ENCODE measurements at places on chromosomes 6 and 20.

DNA sequence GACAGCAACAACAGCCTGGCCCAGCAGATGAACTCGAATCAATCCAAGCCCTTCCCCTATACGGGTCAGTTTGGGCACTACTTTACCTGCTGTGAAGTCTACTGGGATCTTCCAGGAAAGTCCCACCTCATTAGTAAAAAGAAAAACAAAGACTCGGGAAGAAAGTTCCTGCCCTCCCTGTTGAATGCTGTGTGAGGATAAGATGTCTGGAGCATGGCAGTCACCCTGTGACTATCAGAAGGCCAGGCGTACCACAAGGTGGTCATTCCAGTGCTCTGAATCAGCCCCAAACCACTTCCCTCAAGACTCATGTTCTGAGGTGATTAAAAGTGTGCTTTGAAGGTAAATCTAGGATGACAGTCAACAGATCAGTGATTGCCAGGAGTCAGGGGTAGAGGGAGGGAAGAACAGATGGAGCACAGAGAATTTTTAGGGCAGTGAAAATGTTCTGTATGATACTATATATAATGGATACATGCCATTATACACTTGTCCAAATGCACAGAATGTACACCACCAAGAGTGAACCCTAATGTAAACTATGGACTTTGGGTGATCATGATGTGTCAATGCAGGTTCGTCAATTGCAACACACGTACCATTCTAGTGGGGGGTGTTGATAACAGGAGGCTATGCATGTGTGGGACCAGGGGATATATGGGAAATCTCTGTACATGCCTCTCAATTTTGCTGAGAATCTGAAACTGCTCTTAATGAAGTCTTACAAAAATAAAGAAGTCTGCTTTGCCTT is 14.7 kb downstream of the FKBP1A start:
- DNase-seq = no peak

DNA sequence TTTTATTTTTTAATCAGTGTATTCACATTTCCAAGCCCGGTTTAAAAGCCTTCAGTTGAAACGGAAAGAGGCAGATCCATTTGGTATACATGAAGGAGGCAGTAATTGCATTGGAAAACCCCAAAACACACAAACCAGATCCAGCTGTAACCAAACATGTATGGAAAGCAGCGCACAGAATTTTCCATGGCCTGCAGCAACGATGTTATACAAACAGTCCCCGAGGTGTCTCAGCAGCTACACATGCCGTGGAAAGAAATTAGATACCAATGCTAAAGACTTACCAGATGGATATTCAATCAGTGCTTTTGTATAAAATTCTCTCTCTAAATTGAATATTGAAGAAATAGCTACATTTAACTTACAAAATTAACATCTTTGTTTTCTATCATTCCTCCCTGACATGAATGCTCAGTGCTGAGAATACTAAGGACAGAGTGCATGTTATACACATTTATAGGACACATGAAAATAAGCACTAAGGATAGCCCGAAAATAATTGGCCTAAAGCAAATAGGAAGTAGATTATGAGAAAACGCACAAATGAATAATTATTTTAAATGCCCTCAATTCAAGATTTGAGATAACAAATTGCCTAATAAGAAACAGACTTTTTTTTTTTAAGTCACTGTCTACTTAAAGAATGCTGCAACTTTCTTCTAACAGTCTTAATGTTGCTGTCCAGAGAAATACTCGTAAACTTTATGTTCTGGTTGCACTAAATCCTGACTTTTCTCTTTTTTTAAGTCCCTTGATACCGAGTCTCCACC is 713.1 kb downstream of the HDGFL1 start:
- no peak for DNase-seq

- no peak for DNase-seq
Measured at GRCh38 chr20:56974499-56975250, 291.8 kb downstream of the BMP7 start.

- DNase-seq = no peak
Measured at GRCh38 chr6:162408826-162409535, 318.6 kb downstream of the PRKN start.

- DNase-seq = no peak
Measured at GRCh38 chr6:98498866-98499265, 335.5 kb upstream of the POU3F2 start.

DNA sequence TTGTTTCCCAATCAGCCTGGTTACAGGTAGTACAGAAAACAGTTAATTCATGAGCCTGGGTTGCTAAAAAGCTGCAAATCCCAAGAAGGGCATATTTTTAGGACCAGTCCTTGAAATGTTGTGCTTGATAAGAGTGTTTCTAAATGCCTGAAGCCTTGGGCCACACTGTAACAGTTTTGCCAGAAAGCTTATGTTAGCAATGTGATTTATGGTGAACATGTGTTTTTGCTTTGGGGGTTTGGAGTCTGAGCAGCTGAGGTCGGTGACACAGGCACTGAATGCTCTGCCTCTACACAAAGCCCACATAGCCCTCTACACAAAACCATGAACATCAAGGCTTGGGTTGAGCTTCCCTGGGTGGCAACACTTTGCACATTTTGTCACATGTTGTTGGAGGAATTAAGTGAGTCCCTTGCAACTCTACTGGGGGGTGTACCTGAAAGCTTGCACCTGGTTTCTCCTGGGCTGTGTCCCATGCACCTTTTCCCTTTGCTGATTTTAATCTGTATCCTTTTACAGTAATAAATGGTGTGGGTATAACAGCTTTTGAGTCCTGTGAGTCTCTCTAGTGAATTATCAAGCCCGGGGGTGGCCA is 22.2 kb downstream of the AHI1 start:
- no peak for DNase-seq

- DNase-seq = no peak
Measured at GRCh38 chr20:25544311-25544710, 41.0 kb downstream of the NINL start.

DNA sequence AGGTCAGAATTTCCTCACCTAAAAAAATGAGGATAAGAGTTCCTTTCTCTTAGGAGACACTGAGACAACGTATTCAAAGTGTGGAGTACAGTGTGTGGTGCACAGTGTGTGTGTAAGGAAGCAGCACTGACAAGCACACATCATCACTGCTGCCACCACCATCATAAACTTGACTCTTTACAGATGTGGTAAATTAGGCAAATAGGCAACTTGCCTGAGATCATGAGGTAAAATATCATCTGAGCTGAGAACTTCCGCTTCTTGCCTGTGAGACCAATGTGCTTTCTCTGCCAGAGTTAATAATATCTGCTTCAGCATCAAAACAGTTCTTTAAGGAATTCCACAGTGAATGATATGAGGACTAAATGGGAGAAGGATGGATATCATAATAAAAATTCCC is 52.7 kb downstream of the LYRM4 start:
- DNase-seq = no peak

- no peak for DNase-seq
Measured at GRCh38 chr6:150076196-150076893, 7.4 kb upstream of the ULBP3 start.

DNA sequence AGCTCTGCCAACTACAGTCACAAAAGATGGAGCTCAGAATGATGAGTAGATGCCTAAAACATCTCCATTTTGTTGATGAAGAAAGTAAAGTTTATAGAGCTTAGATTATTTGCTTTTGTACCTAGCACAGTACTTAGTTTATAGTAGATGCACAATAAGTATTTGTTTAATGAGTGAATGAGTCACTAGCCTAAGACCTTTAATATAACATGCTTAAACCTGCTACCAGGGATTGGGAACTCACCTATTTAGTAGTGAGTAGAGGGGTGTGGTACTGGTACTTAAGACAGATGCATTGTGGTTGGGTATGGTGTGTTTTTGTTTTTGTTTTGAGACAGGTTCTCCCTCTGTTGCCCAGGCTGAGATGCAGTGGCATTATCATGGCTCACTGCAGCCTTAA is 35.8 kb downstream of the TRIM38 start:
- DNase-seq = no peak

DNA sequence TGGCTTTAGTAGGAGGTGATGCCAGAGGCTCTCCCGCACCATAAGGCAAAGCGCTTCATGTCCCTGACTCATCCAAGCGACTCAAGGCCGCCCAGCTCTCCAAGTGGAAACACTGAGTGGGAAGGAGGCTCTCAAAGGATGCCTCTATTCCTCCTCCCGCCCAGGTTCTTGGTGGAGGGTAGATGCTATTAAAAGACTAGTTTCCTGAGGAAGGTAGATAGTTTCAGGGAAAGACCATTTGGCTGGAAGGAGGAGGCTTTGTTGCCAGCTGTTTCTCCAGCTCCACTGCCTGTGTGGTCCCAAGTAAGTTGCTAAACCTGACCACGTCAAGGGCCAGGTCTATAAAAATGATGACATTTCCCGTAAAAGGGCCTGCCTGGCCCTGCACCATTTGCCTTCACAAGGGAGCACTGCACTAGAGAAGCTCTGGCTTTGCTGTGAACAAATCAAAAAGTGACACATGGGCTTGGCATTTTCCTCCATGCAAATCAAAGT is 48.2 kb downstream of the GMDS start:
- DNase-seq = no peak

DNA sequence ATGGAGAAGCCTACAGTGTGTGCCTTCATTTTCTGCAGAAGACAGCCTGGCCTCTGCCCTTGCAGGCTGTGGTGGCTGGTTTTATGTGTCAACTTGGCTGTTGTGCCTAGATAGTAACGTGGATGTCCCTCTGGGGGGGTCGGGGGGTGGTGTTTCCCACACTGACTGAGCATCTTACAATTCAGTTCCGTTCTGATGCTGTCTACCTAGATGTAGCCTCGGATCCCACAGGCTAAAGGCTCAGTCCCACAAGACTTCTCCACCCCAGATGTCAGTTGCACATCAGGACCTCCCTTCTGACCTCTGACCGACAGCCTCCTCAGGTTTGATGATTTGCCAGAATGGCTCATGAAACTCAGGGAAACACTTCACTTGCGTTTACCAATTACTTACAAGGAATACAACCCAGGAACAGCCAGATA is 4.4 kb downstream of the PYGB start:
- DNase-seq = no peak

DNA sequence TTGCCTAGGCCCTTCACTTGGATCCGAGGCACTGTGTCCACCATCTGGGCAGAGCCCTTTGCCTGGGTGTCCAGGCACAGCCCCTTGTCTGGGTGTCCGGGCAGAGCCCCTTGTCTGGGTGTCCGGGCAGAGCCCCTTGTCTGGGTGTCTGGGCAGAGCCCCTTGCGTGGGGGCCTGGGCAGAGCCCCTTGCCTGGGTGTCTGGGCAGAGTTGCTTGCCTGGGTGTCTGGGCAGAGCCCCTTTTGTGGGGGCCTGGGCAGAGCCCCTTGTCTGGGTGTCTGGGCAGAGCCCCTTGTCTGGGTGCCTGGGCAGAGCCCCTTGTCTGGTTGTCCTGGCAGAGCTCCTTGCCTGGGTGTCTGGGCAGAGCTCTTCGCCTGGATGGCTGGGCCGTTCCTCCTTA is 443.4 kb upstream of the CDH4 start:
- no peak for DNase-seq

DNA sequence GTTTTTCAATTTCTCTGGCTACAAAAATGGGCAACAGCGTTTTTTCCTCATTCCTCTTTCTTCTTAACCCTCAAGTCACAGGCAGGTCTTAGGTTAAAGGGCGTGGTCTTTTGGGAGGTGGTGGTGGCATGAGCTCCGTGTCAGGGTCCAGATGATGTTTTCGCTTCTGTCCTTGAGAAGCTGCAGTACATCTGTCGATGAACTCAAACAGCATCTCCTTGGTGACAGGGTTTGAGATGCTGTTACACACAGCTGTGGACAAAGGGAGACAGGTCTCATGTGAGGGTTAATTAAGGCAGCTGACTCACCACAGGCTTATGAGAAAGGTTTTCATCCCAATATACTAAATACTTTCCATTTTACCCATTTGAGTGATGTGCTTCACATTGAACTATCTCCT is 350.8 kb downstream of the RNGTT start:
- no peak for DNase-seq

DNA sequence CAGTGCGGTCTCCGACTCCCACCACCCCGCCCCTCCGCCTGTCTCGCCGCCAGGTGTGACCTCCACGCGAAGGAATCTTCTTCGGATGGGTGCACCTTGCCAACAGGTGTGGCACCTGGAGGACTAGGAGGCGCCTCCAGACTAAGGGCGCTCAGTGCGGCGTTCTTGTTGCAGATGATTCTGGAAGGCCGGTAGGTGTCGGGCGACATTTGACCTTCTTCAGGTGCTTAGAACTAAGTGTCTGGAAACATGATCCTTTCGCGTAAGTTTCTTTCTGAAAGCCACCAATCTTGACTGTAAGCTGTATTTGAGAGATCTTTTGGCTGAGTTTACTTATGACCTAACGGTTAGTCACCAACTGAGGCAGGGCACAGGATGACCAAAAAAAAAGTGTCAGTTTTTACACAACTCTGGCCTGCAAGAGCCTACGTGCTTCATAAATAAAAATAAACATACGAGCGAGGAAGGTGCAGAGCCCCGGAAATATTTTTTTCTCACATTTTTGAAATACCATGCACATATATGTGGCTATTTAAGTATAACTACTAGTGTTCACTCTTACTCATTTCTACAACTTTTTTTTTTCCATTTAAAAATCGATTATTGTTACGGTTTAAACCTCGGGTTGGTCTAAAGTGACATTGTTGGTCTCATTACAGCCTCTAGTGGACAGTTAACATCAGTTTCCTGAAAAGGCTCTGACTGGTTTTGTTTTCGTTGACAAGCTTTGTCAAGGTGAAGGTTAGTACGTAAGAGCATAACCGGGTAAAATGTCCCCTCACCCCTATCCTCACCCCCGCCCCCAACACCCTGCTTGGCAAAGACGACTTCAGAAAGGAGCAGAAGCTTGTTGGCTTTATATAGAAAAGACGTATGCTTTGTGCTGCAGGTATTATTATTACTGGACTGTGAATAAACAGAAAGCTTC is 1.6 kb upstream of the ATXN1 start:
- peak; percentile 49 for DNase-seq

DNA sequence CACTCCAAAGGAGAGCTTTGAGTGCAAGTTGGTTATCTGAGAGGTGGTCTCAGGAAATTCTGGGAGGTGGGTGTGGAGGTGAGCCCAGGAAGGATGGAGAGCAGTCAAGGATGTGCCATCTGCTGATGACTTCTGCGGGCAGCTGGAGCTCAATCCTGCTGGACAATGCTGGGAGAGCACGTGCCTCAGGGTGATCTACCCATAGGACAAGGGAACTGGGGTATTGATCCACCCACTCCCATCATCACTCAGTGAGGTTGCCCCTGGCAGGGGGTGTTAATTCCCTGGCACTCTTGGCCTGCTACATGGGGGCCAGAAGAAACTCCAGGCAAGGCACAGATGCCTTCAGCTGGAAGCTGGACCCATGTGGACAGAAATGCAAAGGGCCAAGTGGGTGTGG is 7.1 kb upstream of the ZBP1 start:
- DNase-seq = no peak

- no peak for DNase-seq
Measured at GRCh38 chr6:122009000-122009350, 390.5 kb upstream of the HSF2 start.

DNA sequence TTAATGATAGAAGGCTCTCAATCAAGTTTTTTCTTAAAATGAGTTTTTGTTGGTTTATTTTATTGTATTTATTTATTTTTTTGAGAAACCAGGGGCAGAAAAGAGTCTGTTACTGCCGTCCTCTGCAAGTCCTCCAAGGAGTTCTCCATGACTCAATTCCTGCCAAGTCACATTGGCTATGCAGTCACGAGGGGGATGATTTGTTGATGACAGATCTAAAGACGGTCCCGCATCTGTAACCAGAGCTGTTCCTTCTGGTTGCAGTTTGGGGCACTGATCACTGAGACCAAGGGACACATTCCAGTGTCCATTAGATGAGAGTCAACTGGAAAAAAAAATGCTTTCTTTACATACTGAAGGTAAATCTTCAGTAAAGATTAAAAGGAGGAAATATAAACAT is 13.9 kb upstream of the TSHZ2 start:
- DNase-seq = no peak

Measured in KG1 (cell line).